ENCODE measurements at places on chromosomes 2 and 18.

GRCh38 chr18:79305911-79306310 lies 89.8 kb upstream of the NFATC1 start:
- no peak for DNase-seq

DNA sequence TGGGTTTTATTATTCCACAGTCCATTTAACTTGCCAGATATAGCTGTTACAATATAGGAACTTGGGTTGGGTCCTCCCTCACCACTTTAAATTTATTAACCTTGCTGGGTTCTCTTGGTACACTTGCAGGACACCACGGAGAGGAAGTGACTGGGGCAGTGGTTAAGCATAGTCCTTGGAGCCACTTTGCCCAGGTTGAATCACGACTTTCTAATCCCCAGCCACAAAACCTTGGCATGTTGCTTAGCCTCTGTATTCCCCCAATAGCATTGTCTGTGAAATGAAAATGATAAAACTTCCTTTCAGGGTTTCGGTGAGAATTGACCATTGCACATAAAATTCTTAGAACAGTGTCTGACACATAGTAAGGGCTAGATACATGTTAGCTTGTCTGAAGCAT lies 221.2 kb downstream of the IRS1 start:
- no peak for DNase-seq

- no peak for DNase-seq
These were observed 26.1 kb upstream of the RAB27B start for GRCh38 chr18:54802178-54802577.

GRCh38 chr2:233003658-233004555 lies 9.1 kb downstream of the NGEF start:
- DNase-seq, result no peak

DNA sequence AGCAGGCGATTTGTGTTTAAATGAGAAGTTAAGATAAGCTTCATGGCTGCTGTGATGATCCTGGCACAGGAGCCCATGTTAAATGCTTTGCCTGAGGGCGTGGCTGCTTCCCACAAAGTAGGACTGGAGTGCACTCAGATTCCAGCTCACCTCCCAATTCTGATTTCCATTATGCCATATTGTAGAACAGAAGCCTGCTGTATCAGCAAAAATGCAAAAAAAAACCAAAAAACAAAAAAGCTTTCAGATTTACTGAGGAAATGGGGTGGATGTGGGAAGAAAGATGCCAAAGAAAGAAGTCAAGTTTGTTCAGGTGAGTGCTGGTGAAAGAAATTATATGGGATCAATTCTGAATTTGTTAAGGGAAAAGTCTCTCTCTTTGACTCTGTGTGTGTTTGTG lies 610.4 kb upstream of the NETO1 start:
- DNase-seq, result no peak

DNA sequence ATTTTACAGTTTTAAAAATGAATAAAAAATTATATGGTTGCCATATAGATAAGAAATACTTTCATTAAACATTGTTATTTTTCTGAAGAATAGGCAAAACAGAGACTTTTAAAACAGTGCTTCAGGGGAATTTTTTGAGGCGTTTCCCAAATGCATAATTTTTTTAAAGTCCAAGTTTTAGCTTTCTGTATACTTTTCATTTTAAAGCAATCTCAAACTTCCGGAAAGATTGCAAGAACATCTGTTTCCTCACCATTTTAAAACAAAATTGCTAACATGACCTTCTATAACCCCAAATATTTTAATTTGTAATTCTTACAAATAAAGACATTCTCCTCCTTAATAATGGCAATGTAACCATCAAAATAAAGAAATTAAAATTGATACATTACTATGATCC lies 15.1 kb upstream of the MBD2 start:
- no peak for DNase-seq

- DNase-seq, result no peak
These were observed 47.7 kb upstream of the SMIM21 start for GRCh38 chr18:75475228-75475627.

- DNase-seq, result no peak
These were observed 4.8 kb downstream of the SSB start for GRCh38 chr2:169803480-169803879.

DNA sequence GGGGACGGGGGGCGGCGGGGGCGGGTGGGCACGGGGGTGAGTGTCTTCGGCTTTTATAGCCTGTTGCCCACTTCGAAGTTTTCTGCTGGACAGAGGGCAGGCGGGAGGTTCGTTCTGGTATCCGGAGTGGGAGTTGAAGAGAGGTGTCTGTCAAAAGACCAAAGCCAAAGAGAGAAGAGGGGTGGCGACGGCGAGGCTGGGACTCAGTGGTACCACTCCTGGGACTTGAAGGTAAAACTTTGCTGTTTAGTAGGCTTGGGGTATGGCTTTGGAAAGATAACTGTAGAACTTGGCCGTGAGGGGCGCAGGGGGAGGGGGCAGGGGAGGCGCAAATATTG lies 215.8 kb upstream of the DTNA start:
- DNase-seq, result no peak

DNA sequence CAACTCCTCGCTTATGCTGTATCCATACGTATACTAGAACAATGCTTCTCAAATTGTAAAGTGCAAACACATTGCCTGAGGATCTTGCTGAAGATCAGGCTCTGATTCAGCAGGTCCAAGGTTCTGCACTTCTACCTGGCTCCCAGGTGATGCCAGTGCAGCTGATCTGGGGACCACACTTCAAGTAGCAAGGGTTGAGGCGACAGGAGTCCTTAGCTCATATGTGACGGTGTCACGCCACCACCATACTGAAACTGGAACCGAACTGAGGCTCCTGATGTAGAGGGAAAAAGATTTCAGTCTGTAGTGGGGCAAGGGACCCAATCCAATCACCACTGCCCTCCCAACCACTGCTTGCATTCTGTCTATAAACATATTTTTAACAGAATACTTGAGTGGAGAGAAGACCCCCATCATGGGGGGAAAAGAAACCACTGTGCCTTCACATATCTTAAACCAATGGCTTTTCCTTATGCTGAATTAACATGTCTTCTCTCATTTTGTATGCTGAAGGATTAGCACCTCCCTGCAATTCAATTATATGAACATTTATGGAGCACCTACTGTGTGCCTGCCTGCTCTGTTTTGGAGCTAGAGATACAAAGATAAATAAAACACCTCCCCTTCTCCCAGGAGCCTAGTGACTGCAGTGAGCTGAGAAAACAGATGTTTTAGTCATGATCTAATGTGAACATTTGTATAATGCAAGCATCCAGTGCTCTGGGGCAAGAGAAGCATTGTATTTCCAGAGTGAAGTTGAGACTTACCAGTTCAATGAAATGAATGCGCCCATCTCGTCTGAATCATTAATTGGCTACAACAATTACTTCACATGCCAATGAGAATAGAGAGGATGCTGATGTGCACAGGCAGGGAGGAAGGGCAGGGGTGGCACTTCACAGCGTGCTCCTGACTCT lies 6.6 kb upstream of the ASAP2 start:
- no peak for DNase-seq

DNA sequence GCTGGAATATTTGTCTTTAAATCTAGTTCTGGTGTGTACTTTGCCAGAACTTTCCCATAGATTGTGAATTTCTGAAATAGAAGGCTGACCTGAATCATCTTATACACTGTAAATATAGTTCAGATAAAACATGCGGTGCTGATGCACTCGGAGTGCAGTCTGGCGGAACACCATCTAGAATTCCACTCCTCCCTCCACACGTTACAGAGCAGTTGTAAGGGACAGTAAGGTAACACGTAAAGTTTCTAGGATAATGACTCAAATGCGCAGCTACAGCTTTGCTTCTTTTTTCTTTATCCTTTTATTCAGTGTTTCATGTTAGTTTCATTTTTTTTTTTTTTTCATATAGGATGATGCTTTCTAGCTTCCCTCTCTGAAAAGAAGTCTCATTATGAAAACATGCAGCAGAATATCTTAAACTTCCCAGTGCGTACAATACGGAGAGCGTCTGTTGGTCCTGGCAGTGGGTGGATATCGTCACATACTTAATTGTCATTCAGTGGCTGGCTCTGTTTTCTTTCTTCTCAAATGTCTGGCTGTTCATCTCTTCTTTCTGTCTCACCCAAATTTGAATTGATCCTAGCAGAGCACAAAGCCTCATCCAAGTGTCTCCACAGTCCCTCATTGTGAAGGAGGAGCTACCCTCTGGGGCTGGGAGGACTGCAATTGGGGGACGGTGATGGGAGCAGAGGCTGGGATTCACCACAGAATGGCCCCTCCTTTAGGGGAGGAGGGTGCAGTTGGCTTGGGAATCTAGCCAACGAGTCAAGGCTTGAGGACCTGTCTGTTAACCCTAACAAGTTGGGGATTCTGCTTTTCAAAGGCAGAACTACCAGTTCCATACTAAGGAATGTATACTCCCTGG lies 138.8 kb downstream of the MYT1L start:
- no peak for DNase-seq

GRCh38 chr2:119523383-119523951 lies 816 bp downstream of the SCTR start:
- DNase-seq, result no peak

- DNase-seq, result no peak
These were observed 146.3 kb downstream of the WDSUB1 start for GRCh38 chr2:159140070-159140769.

All from liver (tissue), 10 donors.